ENCODE measurements at places on chromosomes 7 and 10.

GRCh38 chr7:118306771-118307170 lies 82.3 kb downstream of the ANKRD7 start:
- no peak for DNase-seq

GRCh38 chr10:78959924-78960285 lies 108.9 kb upstream of the ZMIZ1 start:
- DNase-seq: no peak

DNA sequence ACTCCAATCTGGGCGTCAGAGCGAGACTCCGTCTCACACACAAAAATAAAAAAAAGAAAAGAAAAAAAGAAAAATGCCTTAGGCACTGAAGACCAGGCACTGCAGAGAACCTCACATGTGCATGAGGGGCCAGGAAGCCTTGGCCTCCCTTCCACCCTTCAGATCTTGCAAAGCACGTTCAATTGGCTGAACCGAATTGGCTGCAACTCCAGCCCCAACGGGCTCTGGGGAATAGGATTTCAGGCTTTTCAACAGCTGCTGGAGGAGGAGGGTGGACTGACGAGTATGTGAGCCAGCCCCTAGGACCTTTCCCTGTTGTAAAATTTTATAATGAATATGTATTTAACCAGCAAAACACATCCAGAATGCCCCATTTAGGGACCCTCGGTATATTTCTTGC lies 16.7 kb downstream of the TMEM120A start:
- no peak for DNase-seq

DNA sequence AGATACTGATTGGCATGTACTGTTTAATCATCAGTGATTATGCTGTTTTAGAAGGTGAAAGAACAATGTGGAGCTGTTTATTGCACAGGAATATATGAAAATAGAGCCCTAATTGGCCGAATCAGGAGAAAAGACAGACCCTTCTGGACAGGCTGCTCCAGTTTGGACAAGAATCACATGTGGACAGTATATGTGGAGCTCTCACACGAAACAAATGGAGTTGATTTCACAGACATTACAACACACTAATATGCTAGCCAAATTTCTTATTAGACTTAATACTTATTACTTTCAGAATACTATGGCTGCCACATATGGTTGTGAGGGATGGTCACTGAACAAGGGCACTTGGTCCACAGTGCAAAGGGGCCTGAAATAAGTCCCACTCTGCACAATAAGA lies 15.5 kb downstream of the TWIST1 start:
- DNase-seq: no peak

DNA sequence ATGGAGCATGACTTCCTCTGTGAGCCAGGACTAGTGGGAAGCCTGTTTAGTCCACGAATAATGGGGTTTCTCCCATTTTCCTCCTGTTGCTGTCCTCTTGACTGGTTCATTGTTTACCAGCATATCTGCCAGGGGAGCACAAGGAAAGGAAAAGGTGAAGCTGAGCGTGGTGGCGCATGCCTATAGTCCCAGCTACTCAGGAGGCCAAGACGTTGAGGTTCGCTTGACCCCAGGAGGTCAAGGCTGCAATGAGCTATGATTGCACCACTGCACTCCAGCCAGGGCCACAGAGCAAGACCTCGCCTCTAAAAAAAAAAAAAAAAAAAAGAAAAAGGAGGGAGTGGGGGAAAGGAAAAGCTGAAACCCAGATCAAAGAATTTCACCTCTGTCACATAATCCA lies 5.8 kb upstream of the IL2RA start:
- no peak for DNase-seq

DNA sequence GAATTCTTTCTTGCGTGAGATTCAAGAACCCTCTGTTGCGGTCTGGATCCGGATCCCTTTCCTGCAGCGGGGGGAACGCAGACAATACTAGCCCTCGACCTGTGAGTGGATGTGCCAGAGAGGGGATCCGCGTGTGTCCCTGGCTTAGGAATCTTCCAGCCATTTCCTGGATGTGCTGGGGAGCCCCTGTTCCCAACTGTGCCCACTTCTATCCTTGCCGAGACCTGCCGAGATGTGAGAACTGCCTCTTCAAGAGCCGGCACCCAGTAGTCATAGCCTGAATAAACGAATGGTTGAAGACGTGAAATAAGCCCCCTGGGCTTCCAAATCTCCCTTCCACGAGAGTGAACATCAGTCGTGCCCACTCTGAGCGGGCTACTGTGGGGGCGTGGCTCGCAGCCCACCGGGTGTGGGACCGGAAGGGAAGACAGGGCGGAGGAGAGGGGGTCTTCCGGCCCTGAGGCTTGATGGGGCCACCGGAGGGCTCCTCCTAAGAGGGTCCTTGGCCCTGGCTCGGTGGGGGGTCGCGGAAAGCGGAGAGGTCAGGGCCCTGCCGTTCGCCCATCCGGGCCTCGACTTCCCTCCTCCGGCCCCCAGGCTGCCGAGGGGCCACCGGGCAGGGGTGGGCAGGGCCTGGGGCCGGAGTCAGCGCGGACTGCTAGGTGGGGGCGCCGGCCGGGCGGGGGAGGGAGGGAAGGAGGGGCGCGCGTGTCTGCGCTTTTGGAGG lies 1.3 kb upstream of the CCDC136 start:
- no peak for DNase-seq

DNA sequence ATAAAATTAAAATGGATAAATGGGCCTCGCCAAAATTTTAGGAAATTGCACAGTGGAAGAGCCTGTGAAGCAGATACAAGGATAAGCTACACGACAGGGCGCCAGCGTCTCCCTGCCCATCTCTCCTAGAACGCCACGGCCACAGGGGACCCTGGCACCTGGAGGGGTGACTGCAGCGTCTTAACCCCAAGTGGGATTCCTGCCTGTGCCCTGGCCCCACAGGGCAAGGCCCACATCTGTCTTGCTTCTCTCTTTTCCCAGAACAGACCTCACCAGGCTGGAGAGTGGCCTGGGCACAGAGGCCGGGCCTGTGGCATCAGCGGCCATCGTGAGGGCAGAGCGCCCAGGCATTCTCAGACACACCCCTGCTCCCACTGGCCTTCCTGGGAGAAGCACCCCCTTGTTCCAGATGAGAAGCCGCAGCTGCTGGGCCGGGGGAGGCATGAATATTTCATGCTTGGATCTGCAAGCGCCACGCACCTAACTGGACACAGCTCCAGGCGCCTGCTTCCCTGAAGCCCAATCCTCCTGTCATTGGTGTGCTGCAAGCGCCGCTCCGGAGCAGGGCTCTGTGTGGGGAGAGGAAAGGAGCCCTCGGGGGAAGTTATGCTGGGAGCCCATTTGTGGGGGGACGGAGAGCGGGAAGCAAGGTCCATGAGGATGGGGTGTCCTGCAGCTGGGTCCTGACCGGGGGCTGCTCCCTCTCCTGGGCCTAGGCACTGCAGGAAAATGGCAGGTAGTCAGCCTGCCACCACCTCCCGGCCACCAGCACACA lies 153.5 kb downstream of the ELFN1 start:
- DNase-seq: no peak

- no peak for DNase-seq
These were observed 751.1 kb downstream of the GRM8 start for GRCh38 chr7:126501617-126502016.

DNA sequence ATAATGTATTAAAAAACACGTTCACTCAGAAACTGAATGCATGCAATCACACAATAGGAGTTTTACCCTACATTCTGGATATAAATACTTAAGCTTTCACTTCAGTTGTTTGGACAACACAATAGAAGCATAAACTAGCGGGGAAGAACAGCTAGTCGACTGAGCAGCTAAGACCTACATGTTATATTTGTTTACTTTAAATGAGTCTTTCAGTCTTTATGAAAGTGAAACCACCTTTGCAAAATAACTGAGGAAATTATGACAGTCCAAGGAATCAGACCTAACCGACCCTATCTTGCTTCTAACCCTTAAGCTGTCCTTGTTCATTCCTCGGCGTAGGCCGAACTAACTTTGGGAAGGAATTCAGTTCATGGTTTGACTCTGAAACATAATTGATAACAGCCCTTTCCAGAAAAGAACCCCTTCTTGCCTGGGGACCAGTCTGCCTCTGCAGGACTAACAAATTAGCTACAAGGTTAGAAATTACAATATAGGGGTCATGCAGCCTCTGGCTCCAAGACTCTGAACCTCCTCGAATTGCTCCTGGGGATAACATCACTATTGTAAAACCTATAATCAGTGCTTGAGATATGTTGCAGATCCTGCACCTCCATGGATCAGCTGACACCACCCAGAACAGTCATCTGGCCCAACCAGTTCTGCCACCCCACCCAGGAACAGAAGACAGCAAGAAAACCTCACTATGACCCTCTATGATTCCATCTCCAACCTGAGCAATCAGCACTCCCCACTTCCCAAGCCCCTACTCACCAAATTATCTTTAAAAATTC lies 185.1 kb upstream of the KLF6 start:
- DNase-seq: no peak

DNA sequence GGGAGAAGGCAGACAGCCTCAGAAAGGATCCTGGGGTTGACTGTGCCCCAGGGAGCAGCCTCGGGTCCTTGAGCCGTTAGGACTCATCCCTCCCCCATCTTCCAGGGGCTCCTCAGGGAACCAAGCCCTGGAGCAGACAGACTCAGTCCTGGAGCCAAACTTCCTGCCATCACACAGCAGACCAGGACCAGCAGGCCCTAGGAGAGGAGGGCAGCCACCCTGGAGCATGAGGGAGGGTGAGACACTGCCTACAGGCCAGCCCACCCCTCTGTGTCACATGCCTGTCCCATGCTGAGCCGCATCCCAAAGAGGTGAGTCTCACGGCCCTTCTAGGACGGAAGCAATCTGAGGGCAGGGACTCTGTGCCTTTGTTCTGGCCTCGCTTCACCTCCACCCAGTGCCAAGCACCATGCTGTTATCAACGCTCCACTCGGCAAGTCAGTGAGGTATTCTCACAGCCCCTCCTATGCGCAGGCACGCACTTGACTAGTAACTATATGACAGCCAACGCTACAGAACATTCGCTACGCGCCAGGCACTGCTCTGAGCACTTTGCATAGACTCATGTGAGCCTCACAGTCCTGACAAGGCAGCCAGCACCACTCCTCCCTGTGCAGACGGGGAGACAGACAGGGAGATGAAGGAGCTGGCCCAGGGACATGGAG lies 19.1 kb downstream of the MAD1L1 start:
- DNase-seq: no peak

DNA sequence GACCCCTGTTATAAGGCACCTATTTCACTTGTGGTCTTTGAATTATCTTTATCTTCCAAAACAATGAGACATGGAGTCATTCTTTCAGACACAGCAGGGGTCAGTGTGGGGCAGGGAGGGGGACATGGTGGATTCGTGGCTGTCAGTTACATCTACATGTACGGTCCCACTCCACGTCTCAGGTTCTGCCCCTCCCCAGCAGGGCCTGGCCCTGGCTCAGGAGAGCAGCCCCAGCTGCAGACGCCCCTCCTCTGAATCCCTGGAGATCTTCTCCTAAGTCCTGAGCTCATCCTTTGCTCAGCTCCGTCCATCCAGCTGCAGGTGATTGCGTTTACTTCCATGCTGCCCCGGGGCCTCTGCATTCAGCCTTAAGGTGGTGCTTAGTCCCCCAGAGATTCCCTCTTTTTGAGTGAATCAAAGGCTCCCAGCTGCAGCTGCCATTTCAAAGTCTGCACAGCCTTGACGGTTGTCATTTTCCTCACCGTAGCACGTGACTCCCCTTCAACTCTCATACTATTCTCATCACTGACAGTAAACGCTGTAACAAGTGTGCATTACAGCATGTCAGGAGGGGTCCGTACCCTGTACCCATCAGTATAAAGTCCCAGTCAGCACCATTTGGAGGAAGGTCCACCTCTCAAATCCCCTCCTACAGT lies 113.4 kb upstream of the TCERG1L start:
- DNase-seq: no peak

- no peak for DNase-seq
These were observed 75.0 kb upstream of the SFMBT2 start for GRCh38 chr10:7485799-7486198.

DNA sequence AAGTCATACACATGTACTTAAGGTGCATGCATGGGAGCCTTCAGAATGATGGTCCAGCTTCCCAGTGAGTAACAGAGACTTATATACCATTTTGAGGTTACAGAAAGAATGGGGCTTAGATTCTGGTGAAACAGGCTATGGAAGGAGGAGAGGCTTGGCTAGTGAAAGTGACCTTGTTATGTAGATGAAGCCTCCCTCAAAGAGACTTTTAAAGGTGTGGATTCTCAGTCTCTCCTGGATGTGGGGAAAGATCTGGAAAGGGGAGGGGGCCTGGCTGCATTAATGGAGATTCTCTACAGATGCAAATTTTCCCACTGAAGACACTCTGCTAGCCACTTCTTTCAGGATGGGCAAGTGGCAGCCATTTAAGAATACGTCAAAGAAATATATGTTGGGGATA lies 5.5 kb downstream of the RASSF4 start:
- DNase-seq: no peak

- no peak for DNase-seq
These were observed 13.2 kb upstream of the NPS start for GRCh38 chr10:127535802-127536515.

GRCh38 chr10:19974138-19974537 lies 157.9 kb downstream of the PLXDC2 start:
- DNase-seq: no peak

DNA sequence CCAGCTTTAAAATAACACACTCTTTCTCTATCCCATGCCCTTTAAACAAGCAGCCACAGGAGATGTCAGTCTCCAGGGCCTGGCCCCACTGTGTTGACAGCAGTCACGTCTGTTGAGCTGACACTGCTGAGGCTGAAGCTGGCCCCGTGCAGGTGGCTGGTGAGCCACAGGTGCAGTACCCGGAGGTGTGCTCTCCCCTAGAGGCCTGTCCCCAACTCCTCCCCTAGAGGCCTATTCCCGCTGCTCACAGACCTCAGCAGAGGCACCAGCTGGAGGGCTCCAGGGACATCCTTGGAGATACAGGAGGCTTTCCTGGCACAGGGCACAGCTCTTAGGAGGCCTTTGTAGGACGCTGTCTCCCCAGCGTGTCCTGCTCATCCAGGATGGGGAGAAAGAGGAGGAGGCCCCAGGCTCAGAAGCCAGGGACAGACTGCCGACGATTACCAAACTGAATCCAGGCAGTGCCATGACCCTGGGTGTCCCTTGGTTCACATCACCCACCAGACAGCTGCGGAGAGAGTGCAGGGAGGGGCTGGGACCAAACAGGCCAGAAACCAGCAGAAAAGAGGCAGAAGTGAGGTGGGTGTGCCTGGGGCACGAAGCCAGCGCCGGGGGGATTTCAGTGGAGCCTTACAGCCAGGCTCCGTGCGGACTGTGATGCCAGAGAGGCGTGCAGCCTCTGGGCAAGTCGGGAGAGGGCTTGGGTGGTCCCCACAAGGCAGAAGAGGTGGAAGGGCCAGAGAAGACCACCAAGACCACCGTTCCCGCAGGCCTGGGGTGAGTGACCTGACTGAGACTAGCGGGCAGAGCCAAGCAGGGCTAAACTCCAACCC lies 18.5 kb upstream of the TTYH3 start:
- DNase-seq: no peak

DNA sequence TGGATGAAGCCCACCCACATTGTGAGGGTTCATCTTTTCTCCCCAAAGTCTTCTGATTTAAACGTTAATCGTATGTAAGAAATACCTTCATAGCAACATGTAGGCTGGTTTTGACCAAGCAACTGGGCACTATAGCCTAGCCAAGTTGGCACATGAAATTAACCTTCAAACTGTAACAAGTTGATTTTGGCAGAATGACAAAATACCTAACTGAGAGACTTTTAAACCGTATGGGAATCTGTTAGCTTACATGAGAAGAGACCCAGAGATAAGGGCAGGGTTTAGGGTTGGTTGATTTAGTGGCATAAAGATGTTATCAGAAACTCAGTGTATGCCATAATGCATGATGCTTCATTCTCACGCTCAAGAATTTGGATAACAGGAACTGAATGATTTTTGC lies 69.5 kb downstream of the CDK13 start:
- no peak for DNase-seq

- DNase-seq: no peak
These were observed 27.7 kb upstream of the INSIG1 start for GRCh38 chr7:155269766-155270585.

- DNase-seq: no peak
These were observed 80.5 kb downstream of the IDE start for GRCh38 chr10:92493362-92493761.

All from activated T-helper 1 cell treated with anti-CD3 and anti-CD28 coated beads, Interleukin-2, amount 50 U/mL, for 16 hours (primary cell).